ENCODE measurements at places on chromosomes 6 and 20.

- no peak for DNase-seq
Measured at GRCh38 chr6:103874575-103874974, 985.1 kb downstream of the HACE1 start.

- no peak for DNase-seq
Measured at GRCh38 chr6:43773050-43773979, 3.3 kb downstream of the VEGFA start.

- DNase-seq, result no peak
Measured at GRCh38 chr6:83927470-83927869, 68.0 kb downstream of the CYB5R4 start.

GRCh38 chr20:47231382-47232039, 125.0 kb downstream of the ZMYND8 start:
- DNase-seq, result no peak

DNA sequence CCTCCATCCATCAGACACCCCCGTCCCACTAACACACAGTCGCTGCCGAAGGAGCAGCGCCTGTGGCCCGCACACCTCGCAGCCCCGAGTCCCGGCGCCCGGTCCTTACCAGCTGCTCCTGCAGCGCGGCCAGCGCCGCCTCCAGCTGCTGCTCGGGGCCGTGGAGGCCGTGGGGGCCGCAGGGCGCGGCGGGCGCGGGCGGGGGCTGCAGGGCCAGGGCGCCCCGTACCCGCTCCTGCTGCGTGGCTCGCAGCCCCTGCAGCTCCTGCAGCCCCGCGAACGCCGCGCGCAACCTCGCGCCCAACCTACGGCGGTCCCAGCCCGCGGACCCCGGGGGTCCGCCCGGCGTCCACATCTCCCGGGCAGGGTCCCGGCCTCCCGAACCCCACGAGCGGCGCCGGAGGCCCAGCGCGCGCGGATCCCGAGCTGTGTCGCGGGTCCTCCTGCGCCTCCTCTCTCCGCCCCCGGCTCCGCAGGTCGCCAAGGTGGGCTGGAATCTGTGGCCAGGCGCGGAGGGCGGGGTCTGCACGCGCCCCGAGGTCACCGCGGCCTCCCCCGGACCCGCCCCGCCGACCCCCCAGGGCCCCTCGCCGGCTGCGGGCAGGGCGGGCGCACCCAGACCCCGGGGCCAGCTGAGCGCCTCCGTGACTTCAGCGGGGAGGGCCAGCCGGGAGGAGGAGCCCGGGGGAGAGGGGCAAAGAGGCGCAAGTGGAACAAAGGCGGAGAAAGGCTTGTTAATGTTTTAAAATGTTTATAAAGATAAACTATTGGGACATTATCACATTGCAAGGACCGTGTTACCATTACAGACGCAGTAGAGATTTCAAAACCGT, at the start of gene DACT2:
Gene DACT2 (minus strand): TSS at position 499 of the 833 bp plus-strand sequence. CDS start 144 bp downstream, at position 355.
- no peak for DNase-seq

GRCh38 chr6:153028286-153028685, 25.8 kb upstream of the MTRF1L start:
- DNase-seq, result no peak

DNA sequence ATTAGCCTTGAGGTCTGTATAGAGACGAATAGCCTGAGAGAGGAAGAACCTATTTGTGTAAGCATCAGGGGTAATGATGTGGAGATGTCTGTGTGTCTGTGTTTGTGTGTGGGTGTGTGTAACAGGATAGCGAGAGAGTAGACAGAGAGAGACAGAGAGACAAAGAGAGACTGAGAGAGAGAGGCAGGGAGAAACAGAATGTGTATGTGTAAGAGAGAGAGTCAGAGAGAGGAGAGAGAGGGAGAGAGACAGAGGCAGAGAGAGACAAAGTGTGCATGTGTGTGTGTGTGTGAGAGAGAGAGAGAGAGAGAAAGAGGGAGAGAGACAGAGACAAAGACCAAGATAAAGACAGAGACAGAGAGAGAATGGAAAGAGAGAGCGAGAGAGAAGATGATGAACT, 396.1 kb downstream of the PAX1 start:
- no peak for DNase-seq

DNA sequence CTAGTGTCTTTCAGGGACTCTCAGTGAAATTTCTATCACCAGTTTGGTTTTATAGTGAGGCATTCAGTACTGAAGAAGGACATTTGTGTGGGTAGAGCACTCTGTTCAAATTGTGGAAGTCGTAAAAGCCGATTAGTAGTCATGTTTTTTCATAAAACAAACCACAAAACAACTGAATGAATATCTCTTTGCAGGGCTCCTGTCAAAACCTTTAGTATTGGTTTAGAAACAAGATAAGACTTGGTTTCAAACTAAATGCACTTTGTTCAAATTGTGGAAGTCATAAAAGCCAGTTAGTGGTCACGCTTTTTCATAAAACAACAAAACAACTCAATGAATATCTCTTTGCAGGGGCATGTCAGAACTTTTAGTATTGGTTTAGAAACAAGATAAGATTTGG, 23.8 kb downstream of the ADGRF4 start:
- DNase-seq, result no peak

- no peak for DNase-seq
Measured at GRCh38 chr6:16256781-16257180, 18.4 kb downstream of the GMPR start.

DNA sequence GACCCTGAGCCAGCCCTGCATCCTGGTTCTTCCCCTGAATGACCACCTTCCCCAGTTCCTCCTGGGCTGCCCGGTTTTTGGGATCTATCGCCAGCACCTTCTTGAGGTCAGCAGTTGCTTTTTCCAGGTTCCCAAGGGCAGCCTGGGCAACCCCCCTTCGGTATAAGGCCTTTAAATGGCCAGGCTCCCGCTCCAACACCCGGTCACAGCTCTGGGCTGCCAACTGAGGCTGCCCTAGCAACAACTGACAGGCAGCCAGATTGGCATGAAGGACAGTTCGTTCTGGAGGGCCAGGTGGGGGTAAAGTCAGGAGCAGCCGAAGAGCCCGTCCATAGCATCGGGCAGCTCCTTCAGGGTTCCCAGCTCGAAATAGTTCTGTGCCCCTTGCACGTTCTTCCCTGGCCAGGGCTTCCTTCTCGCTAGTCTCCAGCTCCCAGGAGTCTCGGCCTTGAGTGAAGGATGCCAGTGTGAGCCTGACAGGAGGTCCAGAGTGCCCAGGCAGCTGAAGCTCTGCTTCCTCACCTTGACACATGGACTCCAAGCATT, 778 bp upstream of the ATF6B start:
- no peak for DNase-seq

DNA sequence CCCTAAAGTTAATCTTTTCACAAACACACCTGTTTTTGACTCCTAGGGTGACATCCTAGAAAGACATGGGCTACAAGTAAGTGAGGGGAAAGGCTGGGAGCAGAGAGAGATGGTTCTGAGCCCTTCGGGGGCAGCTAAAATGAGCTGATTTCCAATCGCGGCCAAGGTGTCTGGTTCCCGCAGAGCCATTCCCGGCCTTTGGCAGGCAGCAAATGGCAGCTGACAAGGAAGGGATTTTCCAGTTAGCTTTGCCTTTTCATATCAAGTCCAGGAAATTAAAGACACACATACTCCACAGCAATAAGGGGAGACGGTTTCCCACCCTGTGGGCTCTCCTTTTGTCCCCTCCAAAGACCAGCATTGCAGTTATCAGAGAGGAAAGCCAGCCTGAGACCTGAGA, 228.5 kb downstream of the ZMYND8 start:
- no peak for DNase-seq

DNA sequence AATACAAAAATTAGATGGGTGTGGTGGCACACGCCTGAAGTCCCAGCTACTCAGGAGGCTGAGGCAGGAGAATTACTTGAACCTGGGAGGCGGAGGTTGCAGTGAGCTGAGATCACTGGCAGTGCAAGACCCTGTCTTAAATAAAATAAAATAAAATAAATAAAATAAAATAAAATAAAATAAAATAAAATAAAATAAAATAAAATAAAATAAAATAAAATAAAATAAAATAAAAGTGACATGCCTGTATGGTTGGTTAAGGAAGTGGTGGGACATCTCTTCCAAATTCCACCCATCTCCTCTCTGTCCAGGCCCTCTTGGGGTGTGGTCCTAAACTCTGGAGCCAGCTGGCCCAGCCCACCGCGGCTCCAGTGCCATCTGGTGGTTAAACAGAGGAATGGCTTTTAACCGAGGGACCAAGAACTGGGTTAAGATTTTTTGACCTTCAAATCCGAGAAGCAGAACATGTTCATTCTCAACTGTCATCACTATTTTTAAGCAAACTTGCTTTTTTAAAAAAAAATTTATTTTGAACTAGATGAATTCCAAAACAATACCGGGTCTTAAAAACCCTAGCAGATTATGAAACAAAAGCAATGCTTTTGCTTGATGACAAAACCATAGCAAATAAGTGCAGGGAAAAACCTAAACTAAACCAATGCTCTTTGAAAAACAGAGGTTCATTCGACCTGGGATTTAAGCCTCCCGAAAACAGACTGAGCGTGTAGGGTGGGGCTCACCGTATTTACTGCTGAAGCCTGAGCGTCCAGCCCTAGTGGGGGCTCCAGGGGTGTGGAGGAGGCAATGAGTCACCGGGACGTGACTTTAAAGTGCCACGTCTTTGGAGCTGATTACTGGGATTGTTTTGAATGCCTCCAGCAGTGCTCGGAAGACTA, 68.8 kb downstream of the CDC5L start:
- no peak for DNase-seq

- no peak for DNase-seq
Measured at GRCh38 chr6:125828476-125829039, 37.8 kb downstream of the NCOA7 start.

DNA sequence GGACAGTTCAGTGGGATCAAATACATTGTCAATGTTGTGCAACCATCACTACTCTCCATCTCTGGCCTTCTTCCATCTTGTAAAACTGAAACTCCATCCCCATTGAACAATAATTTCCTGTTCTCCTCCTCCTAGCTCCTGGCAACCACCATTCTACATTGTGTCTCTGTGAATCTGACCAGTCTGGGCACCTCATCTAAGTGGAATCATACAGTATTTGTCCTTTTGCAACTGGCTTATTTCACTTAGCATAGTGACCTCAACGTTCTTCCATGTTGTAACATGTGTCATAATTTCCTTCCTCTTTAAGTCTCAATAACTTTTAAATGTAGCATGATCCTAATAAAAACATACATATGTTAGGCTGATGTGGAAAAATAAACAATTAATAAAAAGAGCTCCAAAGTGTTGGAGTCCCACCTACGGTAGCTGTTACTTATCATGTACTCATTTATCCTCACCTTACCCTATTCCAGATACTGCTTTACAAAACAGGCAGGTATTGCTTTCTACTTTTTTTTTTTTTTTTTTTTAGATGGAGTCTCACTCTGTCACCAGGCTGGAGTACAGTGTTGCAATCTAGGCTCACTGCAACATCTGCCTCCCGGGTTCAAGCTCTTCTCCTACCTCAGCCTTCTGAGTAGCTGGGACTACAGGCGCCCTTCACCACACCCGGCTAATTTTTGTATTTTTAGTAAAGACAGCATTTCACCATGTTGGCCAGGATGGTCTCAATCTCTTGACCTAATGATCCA, 91.9 kb downstream of the TNFAIP3 start:
- no peak for DNase-seq

DNA sequence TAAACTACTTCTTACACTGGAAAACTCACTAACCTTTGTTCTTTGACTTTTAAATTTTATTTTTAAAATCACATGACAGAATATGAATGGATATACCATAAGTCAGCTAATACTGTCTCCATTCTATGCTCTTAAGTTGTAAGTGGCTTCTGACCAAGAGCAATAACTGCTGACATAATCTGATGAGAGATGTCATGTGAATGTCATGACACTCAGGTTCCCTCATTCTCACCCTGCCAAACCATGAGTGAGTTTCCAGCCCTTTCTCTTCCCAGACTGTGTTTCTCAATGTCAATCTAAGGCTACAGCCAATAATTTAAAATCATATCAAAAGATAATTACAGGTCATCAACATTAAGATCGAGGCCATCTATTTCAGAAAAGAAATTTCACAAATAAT, 39.7 kb downstream of the KIF16B start:
- DNase-seq, result no peak

DNA sequence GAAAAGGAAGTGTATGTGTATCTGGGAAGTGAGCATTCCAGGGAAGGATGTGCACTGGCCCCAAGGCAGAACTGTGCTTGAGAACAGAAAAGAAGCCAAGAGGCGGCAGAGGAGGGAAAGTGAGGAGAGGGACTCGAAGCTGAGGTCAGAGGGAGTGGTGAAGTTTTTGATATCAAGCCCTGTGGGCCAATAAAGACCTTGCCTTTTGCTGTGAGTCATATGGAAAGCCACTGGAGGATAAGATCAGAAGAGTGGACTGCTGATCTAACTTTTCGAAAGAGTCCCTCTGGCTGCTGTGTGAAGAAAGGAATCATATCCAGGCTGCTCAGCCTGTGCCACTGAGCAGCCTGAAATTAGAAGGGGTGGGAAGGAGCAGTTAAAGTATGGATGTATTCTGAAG, 99.4 kb downstream of the EYA4 start:
- DNase-seq, result no peak

GRCh38 chr6:169990095-169991030, 238.9 kb downstream of the ERMARD start:
- DNase-seq, result no peak

DNA sequence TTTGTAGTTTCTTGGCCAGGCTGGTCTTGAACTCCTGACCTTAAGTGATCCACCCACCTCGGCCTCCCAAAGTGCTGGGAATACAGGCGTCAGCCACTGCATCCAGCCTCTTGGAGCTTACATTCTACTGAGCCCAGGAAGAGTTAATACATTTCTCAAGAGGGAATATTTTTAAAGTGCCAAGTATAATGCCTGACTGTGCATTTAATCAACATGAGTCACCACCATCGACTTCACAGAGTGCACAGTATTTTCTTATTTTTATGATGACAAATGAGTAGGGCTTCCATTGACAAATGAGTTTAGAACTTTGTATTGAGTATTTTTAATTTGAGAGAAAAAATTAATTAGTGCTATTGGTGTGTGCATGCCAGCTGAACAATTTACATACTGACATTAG, 72.2 kb downstream of the SASH1 start:
- DNase-seq, result no peak

DNA sequence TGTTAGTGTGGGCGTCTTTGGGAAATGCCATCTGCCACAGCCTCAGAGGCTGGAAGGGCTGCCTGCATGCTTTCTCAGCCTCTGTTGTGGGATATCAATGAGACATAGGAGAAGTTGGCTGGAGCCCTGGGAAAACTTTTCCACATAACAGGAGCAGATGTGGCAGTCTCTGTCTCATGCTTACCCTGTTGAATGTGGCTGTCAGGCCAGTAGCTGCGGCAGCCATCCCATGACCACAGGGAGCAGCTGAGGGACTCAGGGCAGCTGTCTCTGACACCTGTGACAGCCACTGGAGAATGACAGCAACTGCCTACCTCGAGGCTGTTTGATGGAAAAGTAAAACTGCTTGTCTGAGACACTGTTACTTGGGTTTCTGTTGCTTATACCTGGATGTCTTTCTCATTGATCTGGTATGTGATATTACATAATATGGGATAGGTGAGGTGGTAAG, 64.4 kb downstream of the TULP4 start:
- no peak for DNase-seq

DNA sequence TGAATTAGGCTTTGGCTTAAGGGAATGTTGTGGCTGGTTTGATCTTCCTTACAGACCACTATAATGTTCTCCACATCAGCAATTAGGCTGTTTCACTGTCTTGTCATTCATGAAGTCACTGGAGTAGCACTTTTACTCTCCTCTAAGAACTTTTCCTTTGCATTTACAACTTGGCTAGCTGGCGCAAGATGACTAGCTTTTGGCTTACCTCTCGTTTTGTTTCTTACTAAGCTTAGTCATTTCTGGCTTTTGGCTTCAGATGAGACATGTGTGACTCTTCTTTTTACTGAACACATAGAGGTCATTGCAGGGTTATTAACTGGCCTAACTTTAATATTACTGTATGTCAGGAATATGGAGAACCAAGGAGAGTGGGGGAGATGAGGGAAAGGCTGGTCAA, 143.2 kb downstream of the PTCHD4 start:
- DNase-seq, result no peak

- DNase-seq, result no peak
Measured at GRCh38 chr20:55656231-55656775, 349.0 kb downstream of the CBLN4 start.
